Left lobe of liver (tissue), 2 donors: ENCODE measurements at places on chromosomes 6 and 20.

GRCh38 chr20:5539691-5540090, 210.5 kb upstream of the SHLD1 start:
- no peak for DNase-seq

- DNase-seq: no peak
These were observed 18.9 kb downstream of the ENTPD6 start for GRCh38 chr20:25214426-25214790.

DNA sequence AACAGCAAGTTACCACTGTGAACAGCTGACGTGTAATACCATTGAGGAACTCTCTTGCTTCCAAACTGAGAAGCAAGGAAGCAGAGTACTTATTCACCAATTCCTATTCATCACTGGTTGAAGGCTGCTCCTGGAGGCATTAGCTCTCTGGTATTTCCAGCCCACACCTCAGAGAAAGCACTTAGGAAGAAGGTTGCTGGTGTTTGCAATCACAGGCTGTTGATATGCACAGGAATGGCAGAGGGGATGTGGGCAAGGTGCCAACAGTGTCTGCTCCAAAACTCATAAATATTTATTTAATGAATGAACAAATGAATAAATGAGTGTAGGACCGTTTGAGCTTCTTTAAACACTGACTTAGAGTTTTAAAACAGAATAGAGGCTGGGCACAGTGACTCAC, 6.9 kb upstream of the RRBP1 start:
- DNase-seq: no peak

DNA sequence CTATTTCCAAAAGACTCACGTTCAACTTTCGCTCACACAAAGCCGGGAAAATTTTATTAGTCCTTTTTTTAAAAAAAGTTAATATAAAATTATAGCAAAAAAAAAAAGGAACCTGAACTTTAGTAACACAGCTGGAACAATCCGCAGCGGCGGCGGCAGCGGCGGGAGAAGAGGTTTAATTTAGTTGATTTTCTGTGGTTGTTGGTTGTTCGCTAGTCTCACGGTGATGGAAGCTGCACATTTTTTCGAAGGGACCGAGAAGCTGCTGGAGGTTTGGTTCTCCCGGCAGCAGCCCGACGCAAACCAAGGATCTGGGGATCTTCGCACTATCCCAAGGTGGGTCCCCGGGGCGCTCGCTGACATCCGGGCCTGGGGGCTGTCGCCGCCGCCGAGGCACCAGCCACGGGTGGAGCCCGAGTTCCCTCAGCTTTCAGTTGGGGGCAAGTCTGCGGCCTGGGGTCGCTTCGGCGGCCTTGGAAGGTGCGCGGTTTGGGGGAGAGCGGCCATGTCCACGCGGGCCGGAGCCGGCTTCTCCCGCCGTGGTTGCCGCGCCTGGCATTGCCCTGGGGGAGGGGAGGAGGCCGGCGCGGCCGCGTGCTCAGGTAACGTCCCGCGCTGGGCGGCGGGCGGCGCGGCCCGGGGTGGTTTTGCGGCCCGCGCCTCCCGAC, 429 bp downstream of the AMD1 start:
- DNase-seq: peak; percentile 71

DNA sequence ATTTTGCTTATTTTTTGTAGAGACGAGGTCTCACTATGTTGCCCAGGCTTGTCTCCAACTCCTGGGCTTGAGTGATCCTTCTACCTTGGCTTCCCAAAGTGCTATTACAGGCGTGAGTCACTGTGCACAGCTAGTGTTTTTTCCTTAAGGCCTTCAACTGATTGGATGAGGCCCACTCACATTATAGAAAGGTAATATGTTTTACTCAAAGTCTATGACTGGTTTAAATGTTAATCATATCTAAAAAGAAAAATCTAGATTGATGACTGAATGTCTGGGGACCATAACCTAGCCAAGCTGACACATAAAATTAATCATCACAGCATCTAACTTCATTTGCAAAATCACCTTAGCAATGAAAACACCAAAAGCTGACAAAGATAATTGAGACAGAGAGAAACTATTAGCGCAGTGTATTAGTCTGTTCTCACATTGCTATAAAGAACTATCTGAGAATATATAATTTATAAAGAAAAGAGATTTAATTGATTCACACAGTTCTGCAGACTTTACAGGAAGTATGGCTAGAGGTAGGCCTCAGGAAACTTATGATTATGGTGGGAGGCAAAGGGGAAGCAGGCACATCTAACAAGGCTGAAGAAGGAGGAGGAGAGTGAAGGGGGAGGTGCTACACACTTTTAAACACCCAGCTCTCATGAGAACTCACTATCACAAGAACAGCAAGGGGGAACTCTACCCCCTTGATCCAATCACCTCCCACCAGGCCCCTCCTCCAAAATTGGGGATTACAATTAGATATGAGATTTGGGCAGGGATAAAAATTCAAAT, 66.8 kb upstream of the ARHGAP18 start:
- DNase-seq: no peak

GRCh38 chr20:36030149-36030548, 61.8 kb downstream of the CNBD2 start:
- DNase-seq: no peak

DNA sequence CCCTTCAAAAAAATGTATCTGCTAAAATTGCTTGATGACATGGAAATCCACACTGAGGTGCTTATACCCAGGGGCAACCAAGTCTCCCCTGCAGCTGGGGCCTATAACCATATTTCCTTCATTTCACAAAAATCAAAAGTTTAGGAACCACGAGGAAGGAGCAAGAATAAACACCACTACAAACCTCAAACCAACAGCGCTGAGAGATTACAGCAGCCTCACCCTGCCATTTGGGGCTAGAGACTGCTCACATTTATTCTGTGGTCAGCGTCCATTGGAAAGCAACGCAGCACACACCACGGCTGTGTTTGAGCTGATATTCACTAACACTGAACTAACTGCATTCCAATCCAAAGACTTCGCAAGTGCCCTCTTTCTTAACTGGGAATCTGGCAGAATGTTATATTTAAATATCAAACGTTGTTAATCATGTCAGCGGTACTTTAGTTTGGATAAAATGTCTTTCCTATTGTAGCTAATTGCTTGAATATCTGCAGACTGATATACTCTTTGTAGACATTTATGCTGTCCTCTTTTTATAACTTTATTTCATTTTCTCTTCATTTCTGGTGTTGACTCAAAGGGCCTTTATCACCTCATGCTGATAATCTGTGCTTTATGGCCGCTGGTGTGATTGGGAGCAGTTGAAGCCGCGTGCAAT, 94.6 kb downstream of the FOXA2 start:
- no peak for DNase-seq

GRCh38 chr6:143642403-143642802, 35.4 kb upstream of the PHACTR2 start:
- DNase-seq: no peak

- DNase-seq: no peak
These were observed 247.7 kb upstream of the FAM83B start for GRCh38 chr6:54598787-54599313.

- no peak for DNase-seq
These were observed 133.7 kb downstream of the TFAP2C start for GRCh38 chr20:56762829-56763228.

GRCh38 chr6:145601397-145601796, 133.9 kb downstream of the EPM2A start:
- DNase-seq: no peak

DNA sequence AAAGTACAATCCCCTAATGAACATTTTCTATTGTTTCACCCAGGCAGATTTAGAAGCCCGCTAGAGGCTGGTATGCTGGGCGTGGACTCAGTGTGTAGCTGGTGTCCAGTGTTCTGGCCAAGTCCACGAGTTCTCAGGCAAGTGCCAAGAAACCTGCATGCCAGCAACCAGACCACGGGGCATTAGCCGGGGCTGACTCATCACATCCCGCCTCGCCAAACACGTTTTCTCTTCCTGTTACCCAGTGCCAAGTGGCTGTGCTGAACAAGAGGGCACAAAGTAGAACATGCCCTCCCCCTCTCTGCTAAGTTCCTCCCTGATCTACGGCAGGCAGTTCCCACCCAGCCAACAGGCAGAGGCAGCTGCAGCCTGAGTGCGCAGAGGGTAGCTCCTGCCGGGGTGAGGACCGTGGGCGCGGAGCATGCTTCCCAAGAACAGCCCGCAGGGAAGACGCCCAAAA, 29.6 kb downstream of the RAMACL start:
- peak; percentile 98 for DNase-seq

DNA sequence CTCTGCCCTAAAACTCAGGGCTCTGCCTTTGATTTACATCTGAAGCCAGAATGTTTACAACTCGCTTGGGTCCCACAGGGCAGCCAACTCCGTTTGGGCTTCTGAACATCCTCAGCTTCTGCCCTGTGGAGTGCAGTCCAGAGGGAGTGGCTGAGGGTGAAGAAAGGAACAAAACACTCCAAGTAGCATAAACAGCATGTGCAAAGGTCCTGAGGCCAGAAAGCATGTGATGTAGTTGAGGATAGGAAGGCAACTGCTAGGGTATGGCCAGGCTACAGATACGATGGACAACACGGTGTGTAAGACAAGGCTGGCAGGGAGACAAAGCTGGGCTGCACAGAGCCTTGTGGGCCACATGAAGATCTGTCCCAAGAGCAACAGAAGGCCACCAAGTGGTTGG, 12.5 kb downstream of the JAG1 start:
- DNase-seq: peak; percentile 18

DNA sequence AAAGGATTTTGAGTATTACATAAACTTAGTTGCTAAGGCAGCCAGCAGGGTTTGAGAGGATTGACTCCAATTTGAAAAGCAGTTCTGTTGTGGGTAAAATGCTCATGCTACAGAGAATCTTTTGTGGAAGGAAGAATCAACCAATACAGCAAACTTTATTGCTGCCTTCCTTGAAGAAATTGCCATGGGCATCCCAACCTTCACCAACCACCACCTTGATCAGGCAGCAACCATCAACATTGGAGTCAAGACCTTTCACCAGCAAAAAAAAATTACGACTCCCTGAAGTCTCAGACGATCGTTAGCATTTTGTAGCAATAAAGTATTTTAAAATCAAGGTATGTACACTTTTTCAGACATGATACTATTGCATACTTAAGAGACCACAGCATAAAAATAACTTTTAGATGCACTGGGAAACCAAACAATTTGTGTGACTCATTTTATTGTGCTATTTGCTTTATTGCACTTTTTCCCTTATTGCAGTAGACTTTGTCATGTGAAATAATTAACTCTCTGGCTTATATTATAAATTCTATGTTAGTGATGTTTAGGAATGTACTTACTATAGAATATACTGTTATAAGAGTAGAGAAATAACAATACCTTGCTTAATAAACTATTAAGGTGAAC, 390.8 kb downstream of the CDKAL1 start:
- no peak for DNase-seq

- no peak for DNase-seq
These were observed 32.6 kb downstream of the SF3B5 start for GRCh38 chr6:144062786-144063185.

- DNase-seq: no peak
These were observed 47.6 kb downstream of the AGPAT4 start for GRCh38 chr6:161226009-161226964.

GRCh38 chr20:6999381-6999780, 231.9 kb downstream of the BMP2 start:
- DNase-seq: no peak

GRCh38 chr20:20903773-20904500, 191.5 kb upstream of the RALGAPA2 start:
- DNase-seq: no peak

DNA sequence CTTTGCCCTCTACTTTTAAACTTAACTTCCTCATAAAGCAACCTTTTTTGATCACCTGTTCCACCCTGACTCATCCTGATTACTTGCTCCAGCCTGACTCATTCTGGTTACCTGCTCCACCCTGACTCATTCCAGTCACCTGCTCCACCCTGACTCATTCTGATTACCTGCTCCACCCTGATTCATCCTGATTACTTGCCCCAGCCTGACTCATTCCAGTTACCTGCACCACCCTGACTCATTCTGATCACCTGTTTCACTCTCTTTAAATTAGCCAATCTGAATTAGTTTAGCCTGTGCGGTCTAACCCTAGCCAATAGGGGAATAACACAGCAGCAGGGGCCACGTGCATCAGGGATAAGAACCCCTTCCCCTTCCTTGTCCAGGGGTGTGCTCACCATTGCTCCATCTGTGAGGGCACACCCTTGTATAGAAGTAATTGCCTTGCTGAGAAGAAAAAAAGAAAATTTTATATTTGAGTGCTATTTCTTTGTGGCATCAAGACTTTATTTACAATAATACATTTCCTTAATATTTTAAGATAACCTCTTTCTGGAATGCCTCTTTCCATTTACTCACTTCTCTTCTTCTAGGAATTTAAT, 17.9 kb downstream of the HLA-G start:
- DNase-seq: no peak

- DNase-seq: no peak
These were observed 28.2 kb downstream of the TBC1D32 start for GRCh38 chr6:121305957-121306607.

GRCh38 chr20:20206788-20207187, 154.5 kb downstream of the CFAP61 start:
- DNase-seq: no peak

- DNase-seq: no peak
These were observed 19.8 kb downstream of the RFPL4B start for GRCh38 chr6:112366695-112367553.

DNA sequence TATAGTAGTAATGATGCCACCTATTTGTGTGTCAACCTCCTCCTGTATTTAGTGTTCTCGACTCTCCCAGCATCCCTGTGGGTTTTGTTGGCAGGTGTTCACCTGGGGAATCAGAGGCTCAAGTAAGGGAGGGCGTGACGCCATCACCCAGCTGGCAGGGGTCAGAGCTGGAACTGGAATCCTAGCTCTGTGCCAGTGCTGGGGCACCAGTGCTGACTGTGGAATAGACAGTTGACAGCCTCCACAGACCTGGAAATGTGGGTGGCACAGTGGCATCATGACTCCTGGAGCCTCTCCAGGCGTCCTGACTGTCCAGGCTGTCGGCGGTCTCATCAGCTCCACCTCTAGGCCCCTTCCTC, 102.8 kb downstream of the SYCP2 start:
- DNase-seq: no peak

GRCh38 chr6:38646166-38646878, 6.6 kb upstream of the BTBD9 start:
- no peak for DNase-seq
